Stimulated activated CD8-positive, alpha-beta memory T cell treated with anti-CD3 and anti-CD28 coated beads, Interleukin-7, amount 100 ng/mL, for 24 hours (primary cell): ENCODE measurements at places on chromosomes 2 and 18.

DNA sequence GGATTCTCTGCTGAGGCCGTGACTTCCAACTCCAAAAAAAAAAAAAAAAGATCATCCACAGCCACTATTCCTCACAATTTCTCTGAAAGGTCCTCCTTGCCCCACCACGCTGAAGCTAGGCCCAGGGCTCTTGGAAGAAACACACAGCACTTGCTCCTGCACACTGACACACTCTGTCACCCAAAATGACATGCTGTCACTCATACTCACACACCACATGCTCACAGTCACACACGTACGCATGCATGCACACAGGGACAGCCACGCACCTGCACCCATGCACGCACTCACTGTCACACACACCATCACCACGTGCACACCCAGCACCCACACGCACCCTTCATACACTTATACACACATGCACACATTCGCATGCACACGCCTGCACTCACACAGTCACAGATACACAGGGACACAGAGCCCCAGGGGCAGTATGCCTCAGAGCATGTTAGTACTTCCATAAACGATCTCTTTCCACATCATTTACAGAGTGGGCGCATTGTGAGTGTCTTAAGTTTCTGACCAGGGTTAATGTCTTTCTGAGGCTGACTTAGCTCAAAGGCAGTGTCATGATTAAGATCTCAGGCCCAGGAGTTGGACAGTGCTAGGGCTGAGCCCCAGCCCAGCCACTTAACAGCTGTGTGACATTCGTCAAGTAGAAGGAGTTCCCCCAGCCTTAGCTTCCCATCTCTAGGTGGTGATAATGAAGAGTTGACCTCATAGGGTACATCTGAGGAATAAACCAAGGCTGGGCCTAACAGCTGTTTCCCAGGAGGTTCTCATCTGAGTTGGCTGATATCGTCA lies 93.4 kb downstream of the GLI2 start:
- DNase-seq = no peak

GRCh38 chr18:25244170-25244569 lies 107.8 kb downstream of the ZNF521 start:
- no peak for DNase-seq

DNA sequence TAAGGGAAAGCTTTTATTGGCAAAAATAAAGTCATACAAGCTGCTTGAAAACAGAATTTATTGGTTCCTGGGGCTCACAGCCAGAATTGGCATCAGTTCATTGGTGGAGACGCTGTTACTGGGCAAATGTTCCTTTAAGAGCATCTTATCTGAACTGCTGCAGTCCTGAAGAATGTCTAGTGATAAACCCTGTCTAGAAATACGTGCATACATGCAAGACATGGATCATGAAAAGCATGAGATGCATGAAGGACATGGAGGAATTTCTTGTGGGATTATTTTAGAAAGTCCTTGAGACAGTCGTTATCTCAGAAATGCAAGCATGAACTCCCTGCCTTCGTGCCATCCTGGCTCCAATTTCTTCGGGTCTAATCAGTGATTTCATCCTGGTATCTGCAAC lies 32.5 kb upstream of the FHOD3 start:
- DNase-seq = no peak

- DNase-seq = no peak
Observed at GRCh38 chr2:216635171-216635570, 2.0 kb downstream of the IGFBP2 start.

DNA sequence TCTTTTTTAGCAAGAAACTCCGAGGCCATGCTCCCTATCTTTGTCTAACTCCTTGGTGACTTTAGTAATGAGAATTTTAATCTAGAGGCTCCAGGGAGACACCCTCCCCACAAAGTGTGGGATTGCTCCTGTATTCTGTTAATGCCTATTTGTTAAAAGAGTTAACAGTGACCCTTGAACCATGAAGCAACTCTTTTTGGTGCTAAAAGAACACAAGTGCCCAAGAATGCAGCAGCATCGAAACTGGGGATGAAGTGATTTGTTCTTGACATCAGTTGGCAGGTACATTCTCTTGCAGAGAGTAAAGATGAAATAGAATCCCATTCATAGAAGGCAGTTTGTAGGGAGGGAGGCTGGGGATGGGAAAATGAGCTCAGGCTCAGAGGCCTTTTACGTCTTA lies 50.0 kb downstream of the FMNL2 start:
- no peak for DNase-seq

DNA sequence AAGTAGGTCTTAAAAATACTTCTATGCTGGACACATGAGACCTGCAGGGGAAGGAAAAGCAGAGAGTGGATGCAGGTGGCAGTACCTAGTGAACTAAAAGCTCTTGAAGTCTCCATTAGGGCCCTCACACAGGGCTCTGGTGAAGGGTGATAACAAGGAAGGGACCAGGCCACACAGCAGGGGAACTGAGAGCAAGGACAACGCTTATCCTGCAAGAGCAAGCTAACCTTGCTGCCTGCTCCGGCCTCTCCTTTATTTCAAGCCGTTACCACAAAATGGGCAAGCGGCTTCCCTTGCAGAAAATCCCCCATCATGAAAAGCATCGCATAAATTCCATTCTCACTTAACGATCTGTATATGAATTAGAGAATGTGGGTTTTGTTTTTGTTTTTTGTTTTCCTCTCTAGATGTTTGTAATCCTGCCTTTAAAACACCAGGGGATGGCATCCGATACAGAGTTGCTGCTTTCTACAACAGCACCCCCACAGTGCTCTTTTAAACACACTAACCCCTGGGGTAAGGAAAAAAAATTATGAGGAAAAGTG lies 64.5 kb downstream of the CACNB4 start:
- no peak for DNase-seq

- DNase-seq = no peak
Observed at GRCh38 chr2:234687718-234688475, 191.0 kb upstream of the ARL4C start.

- DNase-seq = no peak
Observed at GRCh38 chr2:124778076-124778475, 753.0 kb downstream of the CNTNAP5 start.

GRCh38 chr2:216740557-216741222 lies 45.3 kb upstream of the IGFBP5 start:
- no peak for DNase-seq

- no peak for DNase-seq
Observed at GRCh38 chr18:53567929-53568574, 656.4 kb downstream of the MBD2 start.

DNA sequence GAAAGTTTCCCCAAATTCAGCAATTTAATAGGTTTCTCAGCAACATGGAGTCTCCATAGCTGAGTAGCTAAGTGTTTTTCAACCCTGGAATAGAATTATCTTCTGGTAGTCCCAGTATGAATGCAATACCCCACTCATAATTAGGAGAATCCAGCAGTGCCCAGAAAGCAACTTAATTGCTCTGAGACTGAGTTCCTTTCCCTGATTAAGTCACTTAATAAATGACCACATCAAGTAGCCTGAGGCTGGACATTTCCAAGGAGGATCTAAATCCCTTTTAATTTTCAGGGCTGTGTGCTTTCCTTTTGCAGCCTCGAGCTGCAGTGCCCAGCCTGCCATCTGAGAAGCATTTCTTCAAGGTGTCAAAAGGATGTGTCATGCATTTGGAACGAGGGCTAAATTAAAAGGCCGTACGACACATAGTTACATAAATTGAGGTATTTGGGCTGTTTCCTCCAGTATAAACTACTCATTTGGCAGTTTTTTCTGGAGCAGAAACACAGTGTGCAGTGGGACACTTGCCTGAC lies 17.7 kb upstream of the SIX2 start:
- no peak for DNase-seq

DNA sequence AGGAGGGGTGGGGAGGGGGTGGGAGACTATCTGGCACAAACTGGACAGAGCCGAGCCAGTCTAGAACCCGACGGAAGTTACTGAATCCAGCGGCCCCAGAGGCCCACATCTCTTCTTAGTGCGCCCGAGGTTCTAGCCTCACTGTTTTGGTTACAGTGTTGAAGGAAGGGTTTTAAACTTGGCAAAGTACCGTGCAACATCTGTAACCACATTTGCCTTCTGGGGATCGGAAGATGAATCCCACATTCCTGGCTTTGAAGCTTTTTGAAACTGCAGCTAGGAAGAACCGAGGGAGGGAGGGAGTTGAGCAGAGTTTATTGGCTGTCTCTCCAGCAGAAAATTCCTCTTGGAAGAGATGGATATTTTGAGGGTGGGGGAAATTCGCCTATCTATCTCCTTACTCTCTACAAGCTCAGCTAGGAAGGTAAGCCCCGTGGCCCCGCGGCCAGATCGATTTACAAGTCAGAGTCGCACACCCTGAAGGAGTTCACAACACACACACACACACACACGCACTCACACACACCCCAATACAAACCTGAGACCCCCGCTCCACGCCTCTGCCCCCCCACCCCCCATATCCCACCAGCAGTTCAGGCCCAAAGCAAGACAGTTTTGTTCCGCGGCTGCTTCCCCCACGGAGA lies 1.0 kb downstream of the ACVR1 start:
- DNase-seq = no peak

GRCh38 chr2:189217541-189217940 lies 38.0 kb upstream of the COL5A2 start:
- no peak for DNase-seq

DNA sequence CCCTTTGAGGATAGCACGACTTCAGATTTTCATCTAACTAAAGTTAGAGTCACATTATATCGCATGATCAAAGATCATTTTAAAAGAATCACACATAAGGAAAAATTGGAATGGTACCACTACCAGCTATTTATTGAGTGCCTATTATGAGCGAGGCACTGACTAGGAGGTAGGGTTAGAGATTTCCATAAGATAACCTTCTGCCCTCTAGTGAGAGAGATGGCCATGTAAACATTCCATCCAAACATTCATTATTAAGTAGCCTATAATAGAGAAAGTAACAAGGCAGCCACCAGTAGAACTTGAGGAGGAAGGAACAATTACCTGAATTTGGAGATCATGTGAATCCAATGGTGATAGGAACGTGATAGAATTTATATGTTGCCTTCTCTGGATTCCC lies 25.4 kb upstream of the GLS start:
- DNase-seq = no peak
